ENCODE measurements at places on chromosomes 16 and 17. TPM values are rescaled to one million over a fixed set of nuclear protein-coding genes. Genes with fewer than 3 reads are reported as not detected.

Gene KCNH6
- not detected for total RNA-seq

Gene KRTAP4-16
- total RNA-seq, result not detected

Gene EVPLL
- total RNA-seq, result not detected

Gene ITPRIPL2
- total RNA-seq, result 2.0 TPM

Gene ATP2A1
- total RNA-seq, result 1.7 TPM

Gene SERPINF2
- 0.29 TPM for total RNA-seq

Gene TBX6
- total RNA-seq, result 0.94 TPM

Gene CMTM2
- 0.70 TPM for total RNA-seq

Gene CACNG3
- total RNA-seq, result not detected

Gene CCL5
- total RNA-seq, result 15.6 TPM

Gene INCA1
- total RNA-seq, result not detected

Gene CTRB2
- total RNA-seq, result not detected

Gene STARD3
- total RNA-seq, result 60.9 TPM

DNA sequence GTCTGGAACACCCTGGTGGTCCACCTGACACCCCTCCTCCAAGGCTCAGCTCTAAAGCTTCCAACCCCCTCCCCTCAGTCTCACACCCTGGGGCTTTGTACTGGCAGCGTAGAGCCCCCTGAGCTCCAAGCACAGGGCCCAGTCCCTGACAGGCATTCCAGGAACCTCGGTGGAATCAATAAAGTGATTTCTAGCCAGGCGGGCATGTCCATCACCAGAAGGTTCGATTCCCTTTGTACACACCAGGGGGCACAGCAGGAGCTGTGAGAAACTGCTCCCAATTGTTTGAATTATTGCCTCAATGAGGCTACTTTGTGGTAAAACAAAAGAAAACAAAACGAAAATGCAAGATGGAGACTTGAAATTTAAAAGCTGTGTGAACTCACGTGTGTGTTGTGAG lies 51.8 kb downstream of the SMPD3 start:
- DNase-seq, result no peak

DNA sequence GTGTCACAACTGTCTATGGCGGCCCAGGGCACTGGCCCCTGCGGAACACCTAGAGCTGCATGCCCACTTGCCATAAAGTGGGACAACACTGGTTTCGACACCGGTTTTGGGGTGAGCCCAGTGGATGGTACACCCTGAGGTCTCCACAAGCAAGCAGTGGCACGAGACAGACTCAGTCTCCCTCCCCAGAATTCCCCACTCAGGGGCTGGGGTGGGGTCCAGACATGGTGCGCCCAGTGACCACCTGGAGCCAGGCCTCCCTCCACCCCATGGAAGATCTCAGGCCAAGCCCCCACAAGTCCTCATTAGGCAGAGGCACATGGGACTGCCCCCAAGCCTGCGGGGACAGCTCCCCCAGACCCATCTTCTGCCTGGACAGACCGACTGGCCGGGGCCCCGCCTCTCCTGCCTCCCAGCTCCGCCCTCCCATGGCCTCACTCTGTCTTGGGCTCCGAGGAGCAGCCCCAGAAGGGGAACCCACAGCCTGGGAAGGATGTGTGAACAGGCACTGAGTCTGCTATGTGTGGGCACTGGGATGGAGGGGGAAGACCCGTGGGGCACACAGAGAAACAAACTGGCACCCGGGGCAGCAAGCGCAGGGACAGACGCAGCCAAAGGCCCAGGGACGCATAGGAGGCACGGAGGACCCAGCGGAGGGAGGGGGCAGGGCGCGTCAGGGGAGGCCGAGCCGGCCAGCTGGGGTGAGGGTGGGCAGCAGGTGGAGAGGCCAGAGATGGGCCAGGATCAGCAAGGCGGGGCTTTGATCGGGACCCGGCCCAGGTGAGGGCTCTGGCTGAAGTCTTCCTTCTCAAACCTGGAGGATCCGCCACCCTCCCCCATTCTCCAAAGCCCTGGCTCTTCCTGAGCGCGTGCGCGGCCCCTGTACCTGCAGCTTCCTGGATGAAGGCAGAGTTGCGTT lies 2.8 kb downstream of the TEPSIN start:
- no peak for DNase-seq

DNA sequence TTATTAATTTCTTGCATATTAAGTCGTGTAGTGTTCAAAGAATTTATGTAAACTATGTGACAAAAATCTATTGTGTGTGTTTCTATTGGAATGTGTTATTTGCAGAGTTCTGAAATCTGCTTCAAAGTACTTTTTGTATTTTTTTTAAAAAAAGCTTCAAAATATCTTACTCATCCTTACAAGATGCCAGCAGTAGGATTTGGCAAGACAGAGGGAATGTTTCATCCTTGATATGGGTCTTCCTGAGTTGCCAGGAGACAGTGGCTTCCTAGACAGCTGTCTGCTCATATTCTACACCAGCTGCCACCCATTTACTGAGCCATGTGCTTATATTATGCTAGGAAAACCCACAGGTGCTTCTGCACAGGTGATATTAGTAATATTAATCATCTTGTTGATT lies 36.4 kb downstream of the EFCAB5 start:
- no peak for DNase-seq

GRCh38 chr16:3726021-3726687 lies 8.8 kb upstream of the TRAP1 start:
- DNase-seq, result no peak

DNA sequence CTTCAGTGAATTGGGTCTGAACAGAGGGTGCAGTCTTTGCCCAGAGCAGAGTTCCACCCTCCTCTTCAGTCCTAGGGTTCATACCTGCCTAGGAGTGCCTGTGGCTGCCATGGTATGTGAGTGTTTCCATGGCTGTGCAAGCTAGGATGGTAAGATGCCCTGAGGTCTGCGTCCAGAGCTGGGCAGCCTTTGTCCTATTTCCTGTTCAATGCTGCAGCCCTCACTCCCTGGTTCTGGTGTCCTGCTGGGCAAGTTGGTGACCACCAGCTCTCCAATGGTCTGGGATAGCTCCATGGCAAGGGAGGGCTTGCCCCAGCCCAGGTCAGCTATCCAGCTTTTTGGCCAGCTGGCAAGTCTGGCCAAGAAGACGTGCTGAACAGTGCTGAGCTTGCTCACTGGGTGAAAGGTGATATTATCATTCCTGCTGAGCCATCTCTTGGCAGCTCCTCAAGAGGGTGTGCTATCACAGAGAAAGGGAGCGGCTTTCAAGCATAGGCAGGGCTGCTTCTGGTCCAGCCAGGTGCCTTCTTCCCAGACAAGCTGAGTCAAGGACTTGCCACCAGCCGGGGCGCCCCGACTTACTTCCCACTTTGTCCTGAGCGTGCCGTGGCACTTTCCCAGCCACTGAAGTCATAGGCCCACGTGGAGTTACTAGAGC lies 13.0 kb upstream of the NFATC3 start:
- no peak for DNase-seq

DNA sequence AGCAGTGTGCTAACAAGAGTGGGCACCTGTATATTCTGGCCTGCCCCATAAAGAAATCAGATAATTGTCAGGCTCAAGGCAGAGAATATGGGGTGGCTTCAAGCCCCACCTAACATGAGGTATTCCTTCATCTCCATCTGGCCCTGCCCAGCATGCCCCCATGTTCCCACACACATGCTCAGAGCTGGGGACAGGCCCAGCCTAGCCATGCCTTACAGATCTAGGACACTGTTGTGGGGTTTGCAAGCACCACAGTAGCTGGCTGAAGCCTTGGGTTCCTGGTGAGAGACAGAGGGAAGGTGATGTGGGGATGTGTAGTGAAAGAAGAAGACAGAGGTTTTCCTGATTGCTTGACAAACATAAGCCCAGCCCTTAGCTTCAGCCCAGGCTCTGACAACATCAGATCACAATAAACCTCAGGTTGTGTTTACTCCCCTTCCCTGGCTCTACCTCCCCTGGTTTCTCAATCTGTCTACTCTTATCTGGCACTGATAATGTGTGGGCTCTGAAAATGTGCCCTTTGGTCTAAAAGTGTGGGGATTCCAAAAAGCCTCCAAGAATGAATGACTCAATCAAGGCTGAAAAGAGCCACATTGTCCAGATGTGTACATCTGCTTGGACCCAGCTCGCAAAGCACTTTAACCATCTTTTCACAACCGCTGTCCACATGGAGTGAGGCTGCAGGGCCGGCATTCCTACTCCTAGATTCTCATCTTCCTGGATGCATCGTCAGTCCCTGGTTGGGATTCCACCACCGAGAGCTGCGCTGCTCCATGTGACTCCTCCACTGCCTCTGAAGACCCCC lies 34.4 kb downstream of the CDRT4 start:
- DNase-seq, result no peak

- DNase-seq, result no peak
Observed at GRCh38 chr16:15976225-15976812, 26.9 kb downstream of the ABCC1 start.

GRCh38 chr17:19796457-19796856 lies 48.4 kb upstream of the ALDH3A1 start:
- DNase-seq, result no peak

GRCh38 chr17:49519781-49520180 lies 24.7 kb downstream of the NGFR start:
- no peak for DNase-seq

DNA sequence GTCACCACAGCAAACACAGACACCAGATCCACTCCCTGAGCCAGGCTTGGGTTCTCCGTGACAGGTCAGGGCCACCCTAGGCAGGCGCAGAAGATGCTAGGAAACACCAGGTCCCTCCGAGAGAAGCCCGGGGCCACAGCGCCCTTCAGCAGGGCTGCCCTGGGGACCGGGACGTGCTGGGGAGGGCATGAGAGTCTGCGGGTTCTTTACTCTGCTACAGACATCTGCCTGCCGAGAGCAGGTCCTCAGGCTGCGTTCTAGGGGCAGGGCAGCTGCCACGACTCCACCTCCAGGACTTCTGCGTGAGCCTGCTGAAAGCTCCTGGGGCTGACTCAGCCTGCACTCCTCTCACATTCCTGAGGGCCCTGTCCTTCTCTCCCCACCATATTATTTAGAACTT lies 11.4 kb downstream of the MYLK3 start:
- no peak for DNase-seq

DNA sequence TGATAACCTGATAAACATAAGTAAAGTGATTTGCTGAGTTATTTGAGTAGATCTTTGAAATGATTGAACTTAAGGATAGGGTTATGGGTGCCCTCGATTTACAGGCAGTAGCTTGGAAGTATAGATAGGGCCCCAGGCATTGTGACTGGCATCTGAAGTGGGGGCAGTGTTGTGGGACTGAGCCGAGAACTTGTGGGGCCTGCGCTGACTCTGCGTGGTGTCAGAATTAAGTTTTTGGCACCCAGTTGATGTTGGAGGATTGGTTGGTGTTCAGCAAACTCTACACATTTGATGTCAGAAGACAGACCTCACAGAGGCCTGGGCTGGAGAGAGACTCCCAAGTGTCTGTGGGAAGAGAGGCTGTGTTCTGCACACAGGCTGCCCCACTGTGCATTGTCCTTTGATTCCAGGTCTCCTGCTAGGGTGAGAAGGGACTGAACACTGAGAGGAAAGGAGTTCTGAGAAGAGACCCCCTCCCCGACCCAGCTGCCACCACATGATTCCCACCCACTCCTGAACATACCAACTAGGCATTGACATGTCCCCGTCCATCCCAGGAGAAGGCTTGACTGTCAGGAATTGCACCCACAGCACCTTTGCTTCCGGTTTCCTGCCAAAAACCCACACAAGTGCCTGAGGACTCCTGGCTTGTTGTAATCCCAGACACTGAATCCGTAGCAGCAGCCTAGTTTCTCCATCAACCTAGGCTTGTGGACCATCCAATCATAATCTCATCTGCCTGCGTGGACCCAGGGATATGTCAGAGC lies 4.5 kb downstream of the ZNF267 start:
- no peak for DNase-seq

All from T-helper 17 cell (primary cell).